ENCODE measurements at places on chromosomes 4 and X.

DNA sequence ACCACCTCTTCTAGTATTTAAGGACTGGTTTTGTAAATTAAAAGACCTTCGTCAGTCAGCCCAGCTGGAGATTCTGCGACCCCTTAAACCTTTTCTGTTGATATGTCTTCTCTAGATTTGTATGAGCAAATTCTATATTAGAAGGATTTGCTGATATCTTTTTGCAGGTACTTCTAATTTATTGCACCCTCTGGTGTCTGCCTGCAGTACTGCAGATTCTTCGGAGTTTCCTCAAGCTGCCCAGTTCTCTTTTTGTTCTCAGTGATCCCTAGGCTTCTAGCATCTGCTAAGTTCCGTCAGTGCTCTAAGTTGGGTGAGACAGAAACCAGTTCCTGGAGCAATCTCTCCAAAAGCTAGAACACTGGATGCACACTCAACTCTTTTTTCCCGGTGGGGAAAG lies 545.2 kb downstream of the C4orf33 start:
- peak; percentile 14 for DNase-seq

DNA sequence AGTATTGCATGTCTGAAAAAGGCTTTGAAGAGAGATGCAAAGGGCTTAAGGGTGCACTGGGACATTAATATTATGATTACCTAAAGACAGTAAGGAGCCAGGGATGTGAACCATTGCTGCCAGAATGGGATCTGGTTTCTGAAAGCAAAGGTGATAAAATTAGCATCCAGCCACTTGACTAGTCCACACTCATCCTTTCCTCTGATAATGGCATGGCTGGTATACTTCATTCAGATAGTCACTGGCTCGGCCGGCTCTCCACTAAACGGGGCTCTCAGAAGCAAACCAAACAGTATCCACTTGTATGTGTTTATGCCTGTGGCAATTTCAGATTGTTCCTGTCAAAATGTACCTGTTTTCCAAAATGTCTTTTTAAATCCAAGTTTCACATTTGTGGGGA lies 46.4 kb downstream of the MAMLD1 start:
- DNase-seq: no peak

DNA sequence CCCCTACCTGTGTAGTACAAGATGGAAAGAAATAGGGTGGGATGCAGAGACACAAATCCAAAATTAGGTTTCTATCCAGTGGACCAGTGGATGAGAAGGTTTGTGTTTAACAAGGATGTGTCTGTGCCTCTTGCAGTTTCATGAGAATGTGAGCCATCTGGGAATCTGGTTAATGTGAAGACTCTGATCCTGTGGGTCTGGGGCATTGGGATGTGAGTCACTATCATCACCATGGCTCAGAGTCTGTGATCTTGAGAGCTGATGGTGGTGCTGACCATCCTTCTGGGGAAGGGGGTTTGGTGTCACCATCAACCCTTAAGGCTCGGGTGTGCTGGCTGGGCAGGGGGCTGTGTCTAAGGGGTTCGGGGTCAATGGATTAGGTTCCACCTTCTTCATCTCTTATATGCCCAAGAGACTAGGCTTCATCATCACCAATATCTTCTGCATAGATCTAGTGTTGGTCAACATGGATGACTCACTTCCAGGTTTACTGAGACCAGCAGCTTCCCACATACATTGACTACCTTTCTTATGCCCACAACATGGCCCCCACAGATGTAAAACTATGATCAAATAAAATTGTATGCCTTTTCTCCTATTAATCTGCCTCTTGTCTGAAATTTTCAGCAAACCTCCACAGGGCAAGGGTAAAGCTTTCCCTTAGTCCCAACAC lies 65.7 kb upstream of the MID1 start:
- DNase-seq: no peak

DNA sequence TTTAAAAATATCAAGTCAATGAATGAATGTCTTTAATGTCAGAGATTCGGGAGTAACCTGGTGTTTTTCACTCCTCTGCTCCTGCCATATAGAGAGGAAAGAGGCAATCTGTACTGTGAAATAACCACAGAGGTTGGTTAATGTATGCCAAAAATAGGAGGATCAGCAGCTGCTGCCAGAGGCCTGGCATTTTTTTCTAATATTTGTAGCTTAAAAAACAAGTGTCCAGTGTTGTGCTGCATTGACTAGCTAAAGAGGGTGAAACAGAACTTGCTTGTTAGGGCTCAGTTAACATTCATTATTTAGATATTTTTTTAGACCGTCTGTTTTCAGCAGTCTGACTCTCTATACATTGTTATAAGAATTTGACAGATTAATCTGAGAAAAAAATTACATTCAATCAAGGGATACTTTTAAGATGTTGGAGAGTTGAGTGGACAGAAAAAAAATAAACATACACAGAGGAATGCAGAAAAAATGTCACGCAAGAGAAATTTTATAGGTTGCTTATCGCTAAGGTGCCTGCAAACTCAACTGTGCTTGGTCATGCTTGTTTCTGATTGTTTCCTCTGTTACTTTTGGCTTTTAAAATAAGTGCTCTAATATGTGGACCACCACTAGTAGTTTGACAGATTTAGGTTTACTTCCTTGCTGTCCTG lies 392.3 kb upstream of the GALNT7 start:
- no peak for DNase-seq

GRCh38 chrX:7149411-7149810 lies 1.5 kb upstream of the PUDP start:
- DNase-seq: no peak

DNA sequence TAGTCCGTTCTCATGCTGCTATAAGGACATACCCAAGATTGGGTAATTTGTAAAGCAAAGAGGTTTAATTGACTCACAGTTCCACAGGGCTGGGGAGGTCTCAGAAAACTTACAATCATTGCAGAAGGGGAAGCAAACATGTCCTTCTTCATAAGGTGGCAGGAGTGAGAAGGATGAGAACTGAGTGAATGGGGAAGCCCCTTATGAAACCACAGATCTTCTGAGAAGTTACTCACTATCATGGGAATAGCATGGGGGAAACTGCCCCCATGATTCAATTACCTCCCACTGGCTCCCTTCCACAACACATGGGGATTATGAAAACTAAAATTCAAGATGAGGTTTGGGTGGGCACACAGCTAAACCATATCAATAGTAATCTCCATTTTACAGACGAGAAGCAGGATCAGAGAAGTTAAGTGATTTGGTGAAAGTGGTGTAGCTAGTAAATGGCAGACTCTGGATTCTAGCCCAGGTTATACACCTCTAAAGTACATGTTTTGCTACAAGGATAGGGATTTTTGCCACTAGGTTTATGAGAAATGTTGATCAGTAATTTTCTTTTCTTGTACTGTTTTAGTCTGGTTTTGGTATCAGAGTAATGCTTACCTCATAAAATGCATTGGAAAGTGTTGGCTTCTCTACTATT lies 47.3 kb upstream of the C1GALT1C1 start:
- DNase-seq: no peak

DNA sequence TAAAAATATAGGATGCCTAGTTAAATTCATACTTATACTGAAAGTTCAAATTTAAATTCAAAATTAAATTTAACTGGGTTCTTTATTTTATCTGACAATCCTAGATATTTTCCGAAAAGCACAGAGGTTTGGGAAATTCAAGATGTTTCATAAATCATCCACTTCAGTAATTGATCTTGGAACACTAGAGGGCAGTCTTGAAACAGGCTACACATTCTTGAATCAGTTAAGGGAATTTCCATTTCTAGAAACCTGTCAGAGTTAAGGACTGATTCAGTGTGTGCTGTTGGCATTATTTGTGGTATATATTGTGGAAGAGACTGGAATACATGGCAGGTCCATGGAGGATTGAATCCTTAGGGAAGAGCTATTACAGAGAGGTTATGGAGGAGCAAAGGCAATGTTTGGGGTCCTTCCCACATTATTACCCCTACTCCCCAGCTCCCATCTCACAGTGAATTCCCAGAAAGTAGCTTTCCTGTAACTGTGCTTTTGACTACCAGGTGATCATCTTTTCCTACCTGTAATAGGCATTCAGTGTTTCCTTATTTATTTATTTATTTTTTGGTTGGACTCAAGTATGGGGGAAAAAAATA lies 92.9 kb downstream of the EGF start:
- DNase-seq: no peak

GRCh38 chrX:149476513-149476912 lies 28.6 kb downstream of the IDS start:
- no peak for DNase-seq

GRCh38 chr4:54908763-54909162 lies 216.6 kb downstream of the KDR start:
- no peak for DNase-seq

- no peak for DNase-seq
These were observed 140.3 kb downstream of the PDHA2 start for GRCh38 chr4:95979961-95980876.

DNA sequence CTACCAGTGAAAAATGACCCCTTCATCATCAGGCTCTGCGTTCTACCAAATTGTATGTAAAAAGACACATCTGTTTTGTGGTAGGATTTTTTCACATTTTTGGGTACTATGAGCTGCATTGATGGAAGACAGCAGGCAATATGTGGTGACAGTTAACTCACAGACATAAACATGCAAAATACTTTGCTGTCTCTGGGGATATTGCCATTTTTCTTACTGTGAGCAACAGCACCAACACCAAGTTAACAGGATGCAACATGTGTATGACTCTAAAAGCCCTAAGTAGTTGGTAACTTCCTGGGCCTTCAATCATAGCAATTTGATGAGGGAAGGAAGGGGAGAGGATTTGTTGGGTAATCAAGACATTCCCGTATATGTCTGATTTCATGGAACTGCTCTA lies 56.4 kb upstream of the DRP2 start:
- DNase-seq: no peak

DNA sequence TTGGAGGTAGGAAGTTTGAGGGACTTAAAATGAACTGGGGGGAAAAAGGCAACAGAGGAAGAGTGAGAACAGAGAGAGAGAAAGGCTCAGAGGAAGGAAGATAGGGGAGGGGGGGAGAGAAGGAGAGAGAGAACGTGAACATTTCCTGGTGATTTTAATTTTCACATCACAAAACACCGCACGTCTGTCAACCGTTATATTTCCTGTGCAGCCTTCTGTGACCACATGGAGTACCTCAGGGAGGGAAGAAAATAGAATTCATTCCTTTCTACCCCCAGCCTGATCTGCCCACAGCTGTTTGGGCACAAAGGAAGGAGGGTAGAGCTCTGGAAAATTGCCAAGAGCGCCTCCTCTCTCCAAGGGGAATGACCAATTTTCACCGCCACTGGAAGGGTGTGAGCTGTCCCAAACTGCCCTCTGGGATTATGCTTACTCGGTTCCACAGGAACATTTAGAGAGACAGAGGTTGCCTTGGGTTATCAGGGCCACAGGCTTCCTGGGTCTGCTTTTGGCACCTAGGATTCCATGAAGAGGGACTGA lies 135.7 kb upstream of the MAMLD1 start:
- DNase-seq: no peak

DNA sequence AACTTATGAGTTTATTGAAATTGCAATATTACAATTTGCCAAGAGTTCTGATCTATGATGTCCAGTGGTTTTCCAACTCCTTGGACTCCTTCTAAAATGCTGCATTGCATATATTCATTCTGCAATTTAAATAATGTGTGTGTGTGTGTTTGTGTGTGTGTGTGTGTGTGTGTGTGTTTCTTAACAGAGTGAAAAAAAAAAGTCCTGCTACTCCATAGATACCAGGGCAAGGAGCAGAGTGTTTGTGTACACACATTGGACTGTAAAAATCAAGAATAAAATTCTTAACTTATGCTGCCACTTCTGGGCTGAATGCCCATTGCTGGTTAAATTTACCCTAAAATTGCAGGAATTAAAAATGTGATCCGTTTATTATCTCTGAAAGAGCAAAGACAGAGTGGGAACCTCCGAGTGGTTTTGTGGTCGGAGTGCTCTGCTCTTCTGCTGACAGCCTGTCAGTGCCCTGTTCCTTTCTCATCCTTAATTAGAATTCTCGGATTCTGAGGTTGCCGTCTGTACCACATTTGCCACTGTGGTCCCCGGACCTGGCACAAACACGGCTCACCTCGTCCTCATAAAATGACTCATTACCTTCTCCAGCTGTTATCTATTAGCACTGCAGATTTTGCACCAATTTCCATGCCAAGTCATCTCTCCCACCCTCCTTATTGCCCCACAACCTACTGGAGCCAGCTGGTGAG lies 355.5 kb downstream of the KCNIP4 start:
- DNase-seq: no peak

DNA sequence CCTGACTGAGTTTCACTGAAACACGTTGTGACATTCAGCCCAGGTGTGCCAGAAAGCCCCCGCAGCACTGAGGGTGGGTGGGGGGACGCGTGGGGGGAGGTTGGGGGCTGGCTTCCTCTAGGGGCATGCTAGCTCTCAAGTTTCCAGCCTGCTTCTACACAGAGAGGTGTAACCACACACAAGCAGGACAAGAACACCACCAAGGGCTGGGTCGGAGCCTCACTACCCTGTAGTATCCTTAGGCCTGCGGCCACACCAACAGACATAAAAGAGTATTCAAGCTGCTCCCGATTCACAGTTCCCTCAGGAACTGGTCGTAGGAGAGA lies 1.8 kb downstream of the USP46 start:
- no peak for DNase-seq

DNA sequence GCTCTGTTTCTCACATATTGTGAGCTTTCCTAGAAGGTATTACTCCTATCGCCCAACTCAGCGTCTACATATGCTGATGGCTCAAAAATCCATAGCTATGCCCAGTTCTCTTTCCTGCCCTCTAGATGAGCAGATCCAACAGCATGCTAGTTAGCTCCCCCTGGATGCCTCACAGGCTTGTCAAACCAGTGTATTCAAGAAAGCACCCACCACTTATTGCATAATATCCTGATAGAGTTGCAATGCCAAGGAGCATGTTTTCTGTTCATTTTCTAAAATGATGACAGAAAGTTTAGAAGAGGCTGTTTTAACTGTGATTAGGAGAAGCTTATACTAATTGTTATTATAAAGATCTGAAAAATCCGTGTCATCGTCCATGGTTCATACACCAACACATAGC lies 1.9 kb upstream of the PACRGL start:
- no peak for DNase-seq

- no peak for DNase-seq
These were observed 143.4 kb downstream of the TRIML1 start for GRCh38 chr4:188282471-188283232.

GRCh38 chrX:71256856-71257255 lies 2.9 kb upstream of the ZMYM3 start:
- DNase-seq: no peak

- no peak for DNase-seq
These were observed 14.5 kb downstream of the LNX1 start for GRCh38 chr4:53576676-53577372.

GRCh38 chr4:87851953-87852352 lies 19.2 kb downstream of the MEPE start:
- no peak for DNase-seq

- DNase-seq: no peak
These were observed 149.7 kb downstream of the ANTXR2 start for GRCh38 chr4:79923281-79923680.

DNA sequence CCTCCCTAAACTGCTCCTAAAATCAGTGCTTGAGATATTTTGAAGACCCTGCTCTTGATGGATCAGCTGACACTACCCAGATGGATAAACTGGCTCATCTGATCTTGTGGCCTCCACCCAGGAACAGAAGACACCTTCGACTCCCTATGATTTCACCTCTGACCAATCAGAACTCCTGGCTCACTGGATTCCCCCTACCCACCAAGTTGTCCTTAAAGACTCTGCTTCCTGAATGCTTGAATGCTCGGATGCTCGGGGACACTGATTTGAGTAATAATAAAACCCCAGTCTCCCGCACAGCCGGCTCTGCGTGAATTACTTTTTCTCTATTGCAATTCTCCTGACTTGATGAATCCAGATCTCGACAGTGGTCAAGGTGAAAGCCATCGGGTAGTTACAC lies 12.0 kb upstream of the RPS3A start:
- DNase-seq: no peak

GRCh38 chrX:15150586-15150985 lies 119.3 kb downstream of the ASB9 start:
- no peak for DNase-seq

Measured in activated T-helper 1 cell treated with anti-CD3 and anti-CD28 coated beads, Interleukin-12 subunit alpha, Interleukin-12 subunit beta, Interleukin-2, Interleukin-4 antibody, amounts not matched to agents 30 ng/mL and 10 ng/mL and 1 ng/mL, durations not matched to agents 14 hours and 24 hours and 36 hours (primary cell).